ENCODE measurements at places on chromosomes 4 and X.

DNA sequence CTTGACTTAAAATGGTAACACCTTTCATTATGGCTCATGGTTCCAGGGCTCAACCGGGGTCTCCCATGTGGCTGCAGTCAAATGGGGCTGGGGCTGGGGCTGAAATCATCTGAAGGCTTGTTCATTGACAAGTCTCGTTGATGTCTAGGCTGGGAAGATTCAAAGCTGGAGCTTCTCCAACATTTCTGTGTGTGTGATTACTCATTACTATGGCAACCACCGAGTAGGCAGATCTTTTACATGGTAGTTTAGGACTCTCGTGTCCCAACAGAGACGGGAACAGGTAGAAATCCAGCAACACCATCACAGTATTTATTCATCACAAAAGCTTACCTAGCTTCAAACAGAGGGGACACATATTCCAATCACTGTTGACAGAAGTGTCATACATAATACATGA lies 7.8 kb downstream of the YTHDC1 start:
- no peak for DNase-seq

GRCh38 chrX:87518504-87518903 lies 902 bp downstream of the KLHL4 start:
- no peak for DNase-seq

- no peak for DNase-seq
Observed at GRCh38 chr4:118821590-118822293, 14.2 kb downstream of the SEC24D start.

DNA sequence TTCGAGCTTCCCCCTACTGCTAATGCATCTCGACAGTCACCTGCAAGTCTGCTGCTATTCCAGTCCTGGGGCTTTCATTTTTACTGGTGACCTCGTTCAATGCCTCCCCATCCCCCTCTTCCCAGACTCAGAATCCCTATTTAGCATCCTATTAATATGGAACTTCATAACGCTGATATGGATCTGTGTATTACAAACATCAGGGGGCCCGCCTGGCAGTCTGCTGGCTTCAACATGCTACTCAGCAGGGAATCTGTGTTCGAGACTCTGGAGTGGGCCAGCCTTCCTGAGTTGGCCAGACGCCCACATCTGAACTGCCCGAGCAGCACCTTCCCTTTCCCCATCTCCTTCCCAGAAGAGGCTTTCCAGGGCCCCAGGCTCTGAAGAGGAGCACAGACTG lies 173.9 kb upstream of the PPARGC1A start:
- DNase-seq = no peak

DNA sequence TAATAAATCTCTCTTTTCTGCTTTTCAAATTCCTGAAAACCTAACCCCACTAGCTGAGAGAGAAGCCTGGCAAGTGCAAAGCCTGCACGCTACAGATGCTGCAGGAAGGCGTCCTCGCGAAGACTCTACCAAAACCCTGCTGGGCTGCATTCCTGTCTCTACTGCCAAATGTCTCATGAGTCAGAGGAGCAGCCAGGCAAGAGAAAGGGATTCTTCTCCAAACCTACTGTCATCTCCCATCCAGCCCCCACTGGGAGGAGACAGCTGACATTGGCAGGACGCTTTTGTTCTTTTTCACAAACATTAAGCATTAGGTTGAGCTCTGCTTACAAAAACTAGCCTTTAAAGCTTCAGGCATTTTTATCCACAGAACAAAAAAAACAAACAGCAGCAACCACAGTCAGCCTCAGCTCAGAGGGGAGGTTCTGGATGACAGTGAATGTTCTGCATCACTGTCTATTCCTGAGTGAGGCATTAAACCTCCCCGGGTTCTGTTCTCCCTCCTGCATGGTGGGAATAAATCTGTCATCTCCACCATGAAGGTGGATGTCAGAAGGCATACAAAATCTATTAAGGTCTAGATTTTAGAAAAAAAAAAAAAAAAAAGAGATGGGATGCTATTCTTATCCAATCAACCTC lies 18.0 kb downstream of the CRMP1 start:
- no peak for DNase-seq

DNA sequence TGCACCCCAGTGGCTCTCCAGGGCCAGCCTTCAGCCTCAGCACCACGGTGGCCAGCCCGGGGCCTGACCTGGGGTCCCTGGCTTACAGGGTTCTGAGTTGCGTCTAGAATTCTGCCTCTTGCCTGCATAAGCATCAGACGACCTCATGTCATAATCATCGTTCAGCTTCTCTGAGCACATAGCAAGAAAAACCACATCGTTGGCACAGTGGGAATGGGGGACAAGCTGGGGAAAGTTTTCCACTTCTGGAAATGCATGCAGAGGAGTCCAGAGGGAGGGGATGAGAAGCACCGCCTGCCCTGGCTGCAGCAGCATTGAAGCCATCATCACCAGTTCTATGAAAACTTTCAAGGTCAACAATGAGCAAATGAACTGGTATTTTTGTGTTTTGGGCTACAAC lies 441.0 kb upstream of the FRG1 start:
- DNase-seq = no peak

DNA sequence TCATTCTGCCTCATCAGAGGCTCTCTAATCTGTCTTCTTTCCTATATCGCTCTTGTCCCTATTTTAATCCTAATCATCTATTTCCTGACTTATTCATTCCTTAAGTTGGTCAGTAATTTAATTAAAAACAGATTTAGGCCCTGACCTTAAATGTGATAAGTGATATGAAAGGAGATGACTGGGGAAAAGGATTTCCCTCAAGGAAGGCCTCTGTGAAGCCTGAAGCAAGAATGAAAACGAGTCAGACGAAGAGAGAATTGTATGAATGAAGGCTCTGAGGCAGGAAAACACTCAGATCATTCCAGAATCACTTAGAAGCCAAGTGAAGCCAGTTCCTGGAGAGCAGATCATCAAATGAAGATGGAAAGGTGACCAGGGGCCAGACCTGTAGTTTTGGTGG lies 22.1 kb downstream of the PKD2 start:
- no peak for DNase-seq

DNA sequence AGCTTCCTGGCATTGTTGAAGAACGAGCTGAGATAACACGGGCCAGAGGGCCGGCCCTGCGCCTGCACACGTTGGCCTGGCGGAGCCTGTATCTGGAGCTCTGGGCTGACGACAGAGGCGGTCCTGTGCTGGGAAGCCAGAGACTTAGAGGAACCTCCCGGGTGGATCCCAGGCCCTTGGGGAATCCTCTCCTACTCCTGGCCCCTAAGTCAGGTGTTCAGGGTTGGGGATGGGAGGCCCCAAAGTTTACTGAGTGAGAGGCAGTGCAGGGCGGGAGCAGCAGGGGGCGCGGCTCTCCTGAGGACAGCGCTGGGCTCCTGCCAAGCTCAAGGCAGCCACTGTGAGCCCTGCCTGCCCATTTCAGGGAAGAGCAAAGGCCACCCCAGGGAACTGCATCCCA lies 2.5 kb upstream of the HTRA3 start:
- DNase-seq = peak; percentile 85
